Jurkat, Clone E6-1 (cell line): ENCODE measurements at places on chromosomes 7 and 10.

GRCh38 chr7:50262446-50262845 lies 42.1 kb upstream of the IKZF1 start:
- no peak for DNase-seq

- no peak for DNase-seq
Measured at GRCh38 chr7:152551304-152552036, 115.7 kb upstream of the KMT2C start.

DNA sequence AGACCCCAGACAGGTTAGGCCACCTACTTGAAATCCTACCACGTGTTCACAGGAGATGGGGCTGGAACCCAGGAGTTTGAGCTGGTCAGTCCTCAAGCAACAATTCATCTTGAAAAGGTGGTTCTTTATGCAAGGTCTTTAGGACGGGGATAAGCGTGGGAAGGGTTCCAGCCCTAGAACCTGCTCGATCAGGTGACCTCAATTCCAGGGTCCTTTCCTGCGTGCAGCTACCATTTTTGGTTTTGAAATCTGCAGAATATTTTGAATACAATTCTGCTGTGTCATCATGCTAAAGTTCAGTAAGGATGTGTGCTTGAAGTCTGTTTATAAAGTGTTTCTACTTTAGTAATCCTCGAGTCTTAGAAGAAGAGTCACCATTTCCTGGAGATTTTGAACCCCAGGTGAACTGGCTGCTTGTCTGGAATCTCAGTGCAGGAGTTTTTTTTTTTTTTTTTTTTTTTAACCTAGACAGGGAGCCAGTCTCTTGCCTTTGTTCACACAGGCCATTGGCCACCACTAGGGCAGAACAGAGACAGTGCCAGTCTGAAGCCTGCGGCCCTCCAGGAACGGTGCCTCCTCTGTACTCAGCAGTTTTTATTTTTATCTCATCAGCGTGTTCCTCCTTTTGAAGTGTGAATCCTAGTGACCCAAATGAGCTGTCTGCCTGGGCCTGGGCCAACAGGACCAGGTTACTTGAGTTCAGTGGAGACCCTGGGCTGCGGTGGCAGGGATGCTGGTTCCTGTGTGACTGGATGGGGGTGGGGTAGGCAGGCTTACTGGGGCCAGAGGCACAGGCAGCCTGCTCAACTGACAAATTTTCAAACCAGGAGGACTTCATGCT lies 54.6 kb downstream of the EEPD1 start:
- DNase-seq: no peak

- no peak for DNase-seq
Measured at GRCh38 chr7:75635036-75635435, 103.7 kb downstream of the HIP1 start.

- DNase-seq: no peak
Measured at GRCh38 chr7:151433721-151434400, 6.1 kb downstream of the CRYGN start.

GRCh38 chr7:150901160-150902035 lies 49.1 kb downstream of the AOC1 start:
- DNase-seq: no peak

DNA sequence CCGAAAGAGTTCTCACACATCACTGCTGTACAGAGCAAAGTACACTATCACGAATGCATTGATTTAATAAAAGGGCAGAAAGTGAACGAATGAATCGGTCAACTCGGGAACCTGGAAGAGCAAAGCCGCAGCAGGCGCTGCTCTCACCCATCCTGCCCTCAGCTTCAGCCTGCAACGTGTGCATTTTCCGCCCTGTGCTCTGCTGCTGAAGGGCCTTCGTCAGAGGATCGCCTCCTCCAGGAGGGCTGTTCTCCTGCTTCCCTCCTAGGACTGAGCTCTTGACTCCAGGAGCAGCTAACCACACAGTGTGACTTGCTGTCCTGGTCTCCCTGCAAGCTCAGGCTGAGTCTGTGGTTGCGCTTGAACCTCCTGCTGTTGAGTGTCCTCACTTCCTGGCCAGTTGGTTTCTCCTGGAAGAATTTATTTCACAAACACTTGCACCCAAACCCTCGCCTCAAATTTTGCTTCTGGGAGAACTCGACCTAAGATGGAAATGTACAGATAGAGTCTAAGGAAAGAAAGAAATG lies 473.0 kb upstream of the KLF6 start:
- DNase-seq: no peak

DNA sequence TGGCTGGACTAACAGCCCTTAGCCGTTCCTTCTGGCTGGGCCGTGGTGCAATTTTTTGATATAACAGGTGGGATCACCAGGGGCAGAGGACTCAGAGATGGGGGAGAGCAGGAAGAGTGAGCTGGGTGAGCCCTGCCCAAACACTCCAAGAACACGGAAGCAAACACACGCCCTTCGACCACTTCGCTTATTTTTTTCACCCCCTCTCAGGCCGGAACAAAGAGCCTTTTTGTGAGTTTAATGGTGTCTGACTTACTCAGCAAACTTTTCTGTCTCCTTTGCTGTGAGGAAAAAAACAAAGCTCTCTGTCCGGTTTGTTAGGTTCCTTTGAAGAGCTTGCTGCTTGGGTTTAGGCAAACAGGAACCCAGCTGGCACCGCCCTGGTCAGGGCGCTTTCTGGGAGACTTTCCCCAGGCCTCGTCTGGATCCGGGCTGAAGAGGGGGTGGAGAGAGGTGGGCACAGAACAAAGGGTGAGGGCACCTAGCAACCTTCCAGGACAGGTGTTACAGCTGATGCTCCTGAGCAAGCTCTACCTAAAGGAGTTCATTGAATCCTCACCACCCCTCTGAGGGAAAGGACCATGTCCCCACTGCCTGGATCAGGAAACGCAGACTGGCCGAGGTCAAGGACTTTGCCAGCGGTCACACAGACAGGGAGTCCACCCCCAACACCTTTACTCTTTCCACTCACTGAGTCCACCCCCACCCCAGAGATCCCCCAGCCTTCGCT lies 23.3 kb downstream of the CALML3 start:
- no peak for DNase-seq

- DNase-seq: no peak
Measured at GRCh38 chr7:30136117-30136731, 1.4 kb downstream of the MTURN start.

- DNase-seq: no peak
Measured at GRCh38 chr7:103887853-103888602, 101.4 kb downstream of the RELN start.

DNA sequence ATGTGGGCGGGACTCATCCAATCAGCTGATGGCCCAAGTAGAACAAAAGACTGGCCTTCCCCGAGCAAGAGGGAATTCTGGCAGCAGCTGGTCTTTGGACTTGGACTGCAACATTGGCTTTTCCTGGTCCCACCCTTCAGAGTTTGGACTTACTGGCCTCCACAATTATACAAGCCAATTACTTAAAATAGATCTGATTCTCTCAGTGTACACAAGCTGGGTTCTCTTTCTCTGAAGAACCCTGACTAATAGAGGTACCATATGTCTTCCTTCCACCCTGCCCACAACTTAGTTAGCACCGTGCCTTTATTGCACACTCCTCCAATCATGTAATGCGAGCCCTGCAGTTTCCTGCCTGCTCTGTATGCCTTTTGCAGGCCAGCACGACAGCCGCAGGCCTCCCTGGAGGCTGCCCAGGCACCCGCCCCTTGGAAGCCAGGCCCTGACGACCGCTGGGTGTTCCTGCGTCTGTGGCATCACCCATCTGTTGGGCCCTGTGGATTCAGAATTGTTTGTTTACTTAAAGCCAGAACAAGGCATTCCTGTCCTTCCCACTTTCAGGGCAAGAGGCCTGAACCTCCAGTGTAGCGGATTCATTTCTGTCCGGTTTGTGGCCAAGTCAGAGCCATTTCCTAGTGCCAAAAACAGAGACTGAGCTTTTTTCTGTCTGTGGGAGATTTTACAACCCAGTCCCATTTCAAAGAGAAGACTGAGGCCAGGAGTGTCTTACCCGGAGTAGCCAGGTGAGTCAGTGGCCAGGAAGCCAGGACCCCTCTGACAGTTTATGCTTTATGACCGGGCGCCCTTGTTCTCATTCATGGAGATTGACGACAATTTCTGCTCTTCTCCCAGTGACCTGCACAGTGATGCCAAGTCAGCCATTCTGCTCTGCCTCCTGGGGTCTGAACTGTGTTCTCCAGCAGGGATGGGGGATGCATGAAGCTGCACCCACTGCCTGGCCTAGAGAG lies 968 bp upstream of the INMT start:
- DNase-seq: no peak
